Left kidney (tissue), 8 donors: ENCODE measurements at places on chromosomes 4 and X. TPM values are rescaled to one million over a fixed set of nuclear protein-coding genes. Genes with fewer than 3 reads are reported as not detected.

DMP1 gene
- 0.07 TPM for polyA plus RNA-seq

HMX1 gene
- polyA plus RNA-seq: not detected

DIPK2B gene
- polyA plus RNA-seq: 9.9 TPM

KLHL13 gene
- 93.9 TPM for polyA plus RNA-seq

- DNase-seq: no peak
These were observed 175.4 kb downstream of the FAT4 start for GRCh38 chr4:125489952-125490690.

DNA sequence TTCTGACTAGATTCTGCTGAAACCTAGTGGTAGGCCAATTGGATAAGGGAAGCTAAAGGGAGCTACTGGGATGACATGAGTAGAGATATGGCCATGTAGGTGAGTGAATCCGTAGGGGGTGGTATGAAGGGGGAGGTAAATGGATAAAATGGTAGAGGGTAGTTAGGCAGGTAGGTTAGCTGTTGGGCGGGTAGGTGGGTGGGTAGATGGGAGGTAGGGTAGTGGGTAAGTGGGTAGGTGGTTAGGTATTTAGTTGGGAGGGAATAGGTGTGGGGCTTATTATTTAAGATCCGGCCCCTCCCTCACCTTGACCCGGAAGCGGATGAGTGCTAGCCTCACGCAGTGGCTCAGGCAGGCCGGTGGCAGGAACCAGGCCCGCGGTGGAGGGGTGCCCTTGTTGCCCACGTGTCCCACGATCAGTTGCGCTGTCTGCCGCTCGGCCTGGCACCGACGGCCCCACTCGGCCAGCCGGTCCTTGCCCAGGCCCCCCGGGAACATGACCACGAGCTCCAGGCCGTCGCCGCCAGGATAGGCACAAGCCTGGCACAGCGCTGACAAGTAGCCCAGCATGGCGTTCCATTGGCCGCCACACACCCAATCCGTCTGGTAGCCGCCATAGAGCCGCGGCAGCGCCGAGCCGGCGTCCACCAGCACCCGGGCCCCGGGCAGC is 725 bp downstream of the FAM120C start:
- no peak for DNase-seq

DNA sequence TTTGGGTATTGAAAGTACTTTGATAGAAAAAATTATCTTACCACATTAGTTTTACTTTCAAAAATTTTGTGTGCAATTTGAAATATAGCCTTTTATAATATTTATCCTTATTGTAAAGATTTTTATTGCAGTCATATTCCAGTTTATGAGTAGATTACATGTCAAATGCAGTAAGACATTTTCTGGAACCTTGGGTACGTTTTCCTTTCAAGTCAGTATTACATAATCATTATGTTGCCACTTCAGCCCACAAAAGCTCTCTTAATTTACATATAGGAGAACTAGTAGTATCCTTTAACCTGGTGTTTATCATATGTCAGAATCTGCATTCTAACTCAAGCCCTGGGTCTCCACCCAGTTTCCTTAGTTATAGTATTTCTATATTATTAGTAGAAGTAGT is 98.5 kb downstream of the CENPC start:
- DNase-seq: no peak

DNA sequence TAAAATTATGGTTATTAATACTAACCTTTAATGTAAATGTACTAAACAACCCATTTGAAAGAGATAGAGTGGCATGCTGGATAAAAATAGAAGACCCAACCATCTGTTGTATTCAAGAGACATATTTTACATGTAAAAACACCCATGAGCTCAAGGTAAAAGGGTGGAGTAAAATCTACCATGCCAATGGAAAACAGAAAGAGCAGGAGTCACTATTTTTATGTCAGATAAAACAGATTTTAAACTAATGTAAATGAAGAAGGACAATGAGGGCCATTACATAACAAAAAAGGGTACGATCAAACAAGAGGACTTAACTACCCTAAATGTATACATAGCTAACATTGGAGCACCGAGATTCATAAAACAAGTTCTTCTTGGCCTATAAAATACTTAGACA is 66.3 kb downstream of the ITM2A start:
- DNase-seq: no peak

- no peak for DNase-seq
These were observed 28.5 kb downstream of the PCDH19 start for GRCh38 chrX:100381619-100382018.

DNA sequence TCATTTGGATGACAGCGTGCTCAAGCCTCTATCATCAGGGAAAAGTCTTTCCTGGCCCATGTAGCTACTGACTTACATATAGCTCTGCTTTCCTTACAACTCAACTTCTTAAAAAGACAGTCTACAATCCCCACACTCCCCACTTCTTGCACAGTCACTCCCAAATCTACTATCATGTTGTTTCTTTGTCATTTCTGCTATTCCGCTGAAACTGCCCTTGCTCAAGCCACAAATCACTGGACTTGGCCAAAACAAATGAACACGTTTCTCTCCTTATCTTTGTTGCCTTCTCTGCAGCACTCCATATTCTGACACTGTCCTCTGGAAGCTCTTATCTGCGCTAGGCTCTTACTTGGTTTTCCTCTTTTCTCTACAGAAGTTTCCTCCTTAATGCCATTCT is 28.2 kb downstream of the GPRIN3 start:
- no peak for DNase-seq

DNA sequence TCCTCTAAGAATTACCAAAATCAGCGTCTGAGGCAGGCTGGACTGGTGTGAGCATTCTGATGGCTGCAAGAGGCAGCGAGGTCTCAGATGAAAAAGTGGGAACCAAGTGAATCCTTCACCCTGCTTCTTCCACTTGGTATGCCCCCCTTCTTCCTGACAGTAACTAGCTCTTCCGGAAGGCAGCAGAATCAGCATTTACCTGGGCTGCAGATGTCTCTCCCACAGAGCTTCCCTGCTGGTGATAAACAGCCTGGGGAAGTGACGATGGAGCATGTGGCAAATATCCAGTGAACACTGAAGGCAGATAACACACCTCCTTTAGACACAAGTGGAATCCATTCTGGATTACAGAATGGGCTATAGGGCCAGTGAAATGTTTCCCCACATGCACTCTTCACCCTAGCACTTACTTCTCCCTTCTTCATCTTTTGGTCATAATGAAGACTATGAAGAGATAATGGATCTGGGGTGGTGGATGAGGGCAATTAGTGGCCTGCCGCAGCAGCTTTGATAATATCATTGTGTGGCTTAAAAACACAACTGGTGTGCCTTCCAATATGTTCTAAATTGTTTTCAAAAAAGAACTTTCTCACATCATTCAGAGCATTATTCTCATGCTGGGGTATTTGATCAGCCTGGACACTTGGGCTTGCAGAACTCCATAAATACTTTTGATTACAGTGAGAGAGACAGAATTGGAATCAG is 60.8 kb upstream of the TBC1D9 start:
- DNase-seq: no peak

GRCh38 chrX:129655547-129656249 is 942 bp upstream of the APLN start:
- no peak for DNase-seq

- DNase-seq: no peak
These were observed 136.7 kb upstream of the POF1B start for GRCh38 chrX:85516131-85516530.

DNA sequence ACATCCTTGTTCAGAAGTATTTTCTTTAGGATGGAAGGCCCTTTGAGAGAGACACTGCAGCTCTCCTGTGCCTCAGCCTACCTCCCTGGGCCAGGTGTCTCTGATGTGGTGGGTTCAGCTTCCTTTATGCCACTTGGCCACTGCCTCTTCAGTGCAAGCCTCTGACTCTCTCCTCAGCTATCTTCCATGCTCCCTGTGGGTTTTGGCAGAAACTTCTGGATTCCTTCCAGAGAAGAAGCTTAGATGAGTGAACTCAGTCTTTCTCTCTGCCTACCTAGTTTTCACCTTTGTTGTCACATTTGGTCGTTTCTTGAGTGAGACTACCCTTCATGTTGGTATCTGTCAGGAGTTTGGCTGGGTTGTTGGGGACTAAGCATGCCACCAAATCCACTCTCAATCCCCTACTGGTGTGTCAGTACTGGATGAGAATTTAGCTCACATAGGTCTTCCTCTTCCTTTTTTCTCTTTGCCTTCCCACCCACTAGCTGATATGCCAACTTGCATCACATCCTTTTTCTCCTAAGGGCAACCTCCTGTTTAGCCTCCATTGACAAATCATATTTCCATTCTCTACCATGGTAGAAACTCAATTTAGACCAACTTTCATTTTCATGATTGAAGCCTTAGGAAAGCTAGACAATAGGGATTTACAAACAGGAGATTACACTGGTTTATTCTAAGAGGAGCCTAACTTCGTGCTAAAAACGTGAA is 32.0 kb downstream of the IL15 start:
- no peak for DNase-seq

DNA sequence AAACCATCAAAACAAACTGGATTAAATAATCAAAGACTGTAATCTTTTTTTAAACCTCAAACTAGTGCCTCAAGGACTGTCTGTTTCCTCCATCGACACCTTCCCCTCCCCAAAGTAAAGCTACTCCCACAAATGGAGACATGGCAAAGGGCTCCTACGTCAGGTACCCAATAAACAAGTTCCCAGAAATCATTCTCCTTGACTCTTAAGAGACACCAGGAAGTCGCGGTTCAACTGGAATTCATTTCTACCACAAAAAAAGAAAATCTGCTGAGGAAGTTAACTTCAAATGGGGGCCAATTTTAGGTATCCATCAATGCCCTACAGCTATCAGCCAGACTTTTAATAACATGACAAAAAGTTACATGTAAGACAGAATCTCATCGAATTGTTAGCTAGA is 2.5 kb downstream of the RPS4X start:
- DNase-seq: no peak

DNA sequence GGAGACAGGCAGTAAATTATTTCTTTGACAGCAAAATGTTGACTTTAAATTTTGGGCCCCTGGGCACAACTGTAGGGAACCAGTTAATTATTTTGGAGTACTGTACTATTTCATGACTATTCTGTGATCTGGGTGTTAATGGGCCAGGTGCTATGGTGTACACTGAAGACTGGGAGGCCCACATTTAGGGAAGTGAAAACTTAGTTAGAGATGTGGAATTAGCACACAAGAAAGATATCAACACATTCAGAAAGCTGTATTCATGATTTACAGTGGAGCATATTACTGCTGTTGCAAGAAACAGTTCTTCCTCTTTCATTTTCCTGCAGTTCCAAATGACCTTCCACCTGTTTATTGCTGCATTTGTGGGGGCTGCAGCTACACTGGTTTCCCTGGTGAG is 12.4 kb downstream of the PLP1 start:
- no peak for DNase-seq

DNA sequence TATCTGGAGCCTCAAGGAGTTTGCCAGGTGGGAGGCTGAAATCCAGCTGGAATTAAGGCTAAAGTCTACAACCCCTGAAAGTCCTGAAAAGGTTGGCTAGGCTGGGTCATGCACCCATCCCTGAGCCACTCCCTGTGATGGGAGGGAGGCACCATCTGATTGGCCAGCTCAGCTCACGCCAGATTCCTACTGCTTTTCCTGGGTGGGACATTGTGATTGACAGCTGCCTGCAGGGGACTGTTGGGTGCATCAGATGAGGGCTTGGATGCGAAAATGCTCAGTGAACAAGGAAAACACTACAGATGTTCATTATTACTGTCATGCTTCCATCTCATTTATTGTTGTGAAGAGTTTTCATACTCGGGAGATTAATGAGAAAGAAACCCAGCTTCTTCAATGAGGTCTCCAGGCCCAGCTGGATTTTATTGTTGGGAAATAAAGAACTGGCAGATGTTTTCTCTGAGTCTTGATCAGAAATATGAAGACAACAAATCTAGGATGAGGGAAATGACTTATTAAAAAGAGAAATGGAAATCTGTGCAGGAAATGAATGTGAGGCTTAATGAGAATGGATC is 185.9 kb downstream of the STK32B start:
- DNase-seq: no peak

DNA sequence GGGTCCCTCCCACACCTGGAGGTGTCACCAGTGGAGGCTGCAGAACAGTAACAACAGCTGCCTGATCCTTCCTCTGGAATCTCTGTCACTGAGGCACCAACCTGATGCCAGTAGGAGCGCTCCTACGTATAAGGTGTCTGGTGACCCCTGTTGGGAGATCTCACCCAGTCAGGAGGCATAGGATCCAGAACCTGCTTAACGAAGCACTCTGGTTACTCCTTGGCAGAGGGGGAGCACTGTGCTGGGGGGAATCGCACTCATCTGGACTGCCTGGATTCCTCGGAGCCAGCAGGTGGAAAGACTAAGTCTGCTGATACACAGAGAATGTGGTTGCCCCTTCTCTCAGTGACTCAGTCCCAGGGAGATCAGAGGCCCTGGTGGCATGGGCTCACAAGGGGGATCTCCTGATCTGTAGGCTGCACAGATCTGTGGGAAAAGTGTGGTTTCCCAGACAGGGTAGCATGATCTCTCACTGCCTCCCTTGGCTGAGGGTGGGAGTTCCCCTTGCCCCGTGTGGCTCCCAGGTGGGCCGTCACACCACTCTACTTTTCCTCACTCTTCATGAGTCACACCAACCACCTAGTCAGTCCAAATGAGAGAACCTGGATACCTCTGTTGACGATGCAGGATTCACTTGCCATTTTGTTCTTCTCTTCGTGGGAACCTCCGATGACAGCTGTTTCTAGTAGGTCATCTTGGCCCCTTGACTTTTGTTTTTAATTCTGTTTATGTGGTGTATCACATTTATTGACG is 305.9 kb downstream of the IDS start:
- DNase-seq: no peak

GRCh38 chr4:82553020-82553419 is 8.8 kb downstream of the TMEM150C start:
- no peak for DNase-seq

DNA sequence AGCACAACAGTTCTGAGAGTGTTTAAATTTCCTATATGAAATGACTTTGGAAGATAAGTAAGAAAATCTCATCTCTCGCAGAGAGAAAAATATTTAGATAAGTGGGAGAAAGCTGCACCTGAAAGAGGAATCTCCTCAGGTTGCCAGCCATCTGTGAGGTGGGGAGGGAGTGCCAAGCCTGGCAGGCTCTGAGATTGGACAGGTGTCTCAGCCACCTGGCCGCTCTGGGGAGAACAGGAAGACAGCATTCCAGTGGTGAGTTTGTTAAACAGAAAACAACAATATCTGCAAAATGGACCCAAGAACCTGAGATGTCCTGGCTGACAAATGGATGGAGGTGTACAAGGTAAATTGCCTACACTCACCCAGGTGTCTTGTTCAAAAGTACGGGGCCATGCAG is 31.3 kb downstream of the EMCN start:
- DNase-seq: no peak
